ENCODE measurements at places on chromosomes 2 and 18. TPM values are rescaled to one million over a fixed set of nuclear protein-coding genes. Genes with fewer than 3 reads are reported as not detected.

The ST6GAL2 gene
- under 0.01 TPM for total RNA-seq

The NAPG gene
- 36.0 TPM for total RNA-seq

The SLC4A1AP gene
- total RNA-seq: 18.4 TPM

The STARD6 gene
- 0.11 TPM for total RNA-seq

The GREB1L gene
- 3.5 TPM for total RNA-seq

The LHCGR gene
- not detected for total RNA-seq

The ALPI gene
- total RNA-seq: not detected

The NEUROD1 gene
- not detected for total RNA-seq

The SIGLEC15 gene
- total RNA-seq: not detected

The LOXHD1 gene
- 0.26 TPM for total RNA-seq

The ERICH2 gene
- not detected for total RNA-seq

The GPR39 gene
- total RNA-seq: not detected

The PROKR1 gene
- not detected for total RNA-seq

The ACTR1B gene
- 61.9 TPM for total RNA-seq

The SLC23A3 gene
- total RNA-seq: 0.54 TPM

The CD8B2 gene
- total RNA-seq: not detected

The AMMECR1L gene
- total RNA-seq: 16.4 TPM

The SLC35F5 gene
- total RNA-seq: 129 TPM

The PAPOLG gene
- 19.2 TPM for total RNA-seq

The C2orf80 gene
- not detected for total RNA-seq

The CABLES1 gene
- total RNA-seq: 42.6 TPM

The SERPINB11 gene
- not detected for total RNA-seq

The XIRP2 gene
- total RNA-seq: under 0.01 TPM

The SERPINB7 gene
- 0.22 TPM for total RNA-seq

The RAB31 gene
- 154 TPM for total RNA-seq

The FBXO15 gene
- 0.09 TPM for total RNA-seq

The GORASP2 gene
- total RNA-seq: 23.5 TPM

The GBX2 gene
- total RNA-seq: 0.52 TPM

The LBX2 gene
- 0.09 TPM for total RNA-seq

The SLC4A5 gene
- total RNA-seq: 0.11 TPM

The TMEM247 gene
- total RNA-seq: not detected

The RAMP1 gene
- not detected for total RNA-seq

The ABCG5 gene
- not detected for total RNA-seq

The OSBPL1A gene
- 19.9 TPM for total RNA-seq

All from dermis lymphatic vessel endothelial cell (primary cell).